ENCODE measurements at places on chromosomes 12 and 14.

- DNase-seq: no peak
- no peak overlapping the region for H3K4me3 ChIP-seq
- H3K4me1 ChIP-seq: peaks cover 46% of the 10 kb centered on the region
- peaks cover 2% of the 10 kb centered on the region for H3K36me3 ChIP-seq
These were observed 11.6 kb downstream of the VRK1 start for GRCh38 chr14:96808619-96809406.

GRCh38 chr12:6551496-6552139 lies 4.2 kb downstream of the IFFO1 start:
- peaks cover 34% of the 10 kb centered on the region for H3K4me1 ChIP-seq
- DNase-seq: no peak
- H3K36me3 ChIP-seq: peaks cover 52% of the 10 kb centered on the region
- no peak overlapping the region for H3K27ac ChIP-seq
- no peaks in the 10 kb centered on the region for H3K27me3 ChIP-seq

DNA sequence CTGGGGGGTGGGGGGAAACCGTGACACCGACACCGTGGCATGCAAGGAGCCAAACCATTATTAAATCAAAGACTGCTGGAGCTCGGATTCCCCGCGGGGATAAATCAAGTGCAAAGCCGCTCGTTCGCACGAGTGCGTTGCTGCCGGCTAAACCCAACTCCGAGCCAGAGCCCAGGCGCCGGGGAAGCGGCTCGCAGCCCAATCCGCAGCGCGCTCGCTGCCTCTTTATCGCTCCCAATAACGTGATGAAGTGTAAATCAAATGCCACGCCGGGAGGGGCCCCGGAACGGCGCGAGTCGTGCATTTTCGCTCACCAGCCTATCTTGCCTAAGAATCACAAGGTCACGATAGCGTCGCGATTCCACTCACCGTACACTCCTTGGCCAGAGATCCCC lies 1.3 kb downstream of the MDGA2 start:
- no peak for DNase-seq
- H3K27ac ChIP-seq: no peak overlapping the region
- H3K27me3 ChIP-seq: peaks cover 37% of the 10 kb centered on the region

DNA sequence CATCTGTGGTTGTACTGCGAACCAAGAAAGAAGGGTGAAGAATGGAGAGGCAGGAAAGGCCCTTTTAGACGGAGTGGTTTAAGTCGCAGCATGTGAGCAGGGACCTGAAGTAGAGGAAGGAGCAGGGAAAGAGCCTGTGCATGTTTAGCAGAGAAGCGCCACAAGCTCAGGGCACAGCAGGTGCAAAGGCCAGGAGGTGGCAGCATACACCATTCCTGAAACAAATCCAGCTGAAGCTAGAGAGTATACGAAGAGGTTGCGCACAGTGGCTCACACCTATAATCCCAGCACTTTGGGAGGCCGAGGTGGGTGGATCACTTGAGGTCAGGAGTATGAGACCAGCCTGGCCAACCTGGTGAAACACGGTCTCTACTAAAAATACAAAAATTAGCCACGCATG lies 49.9 kb downstream of the HELB start:
- H3K27me3 ChIP-seq: no peaks in the 10 kb centered on the region
- H3K27ac ChIP-seq: no peak overlapping the region
- H3K4me1 ChIP-seq: no peaks in the 10 kb centered on the region
- no peak for DNase-seq
- peaks cover 1% of the 10 kb centered on the region for H3K36me3 ChIP-seq
- H3K4me3 ChIP-seq: no peak overlapping the region

GRCh38 chr12:70711831-70712230 lies 74.6 kb upstream of the PTPRB start:
- no peak overlapping the region for H3K4me3 ChIP-seq
- H3K27ac ChIP-seq: no peak overlapping the region
- no peaks in the 10 kb centered on the region for H3K36me3 ChIP-seq
- no peaks in the 10 kb centered on the region for H3K4me1 ChIP-seq

GRCh38 chr14:68336165-68336564 lies 456.7 kb downstream of the ZFP36L1 start:
- peaks cover 80% of the 10 kb centered on the region for H3K4me1 ChIP-seq
- H3K27me3 ChIP-seq: no peaks in the 10 kb centered on the region
- no peak overlapping the region for H3K27ac ChIP-seq
- no peak overlapping the region for H3K4me3 ChIP-seq
- DNase-seq: no peak
- H3K36me3 ChIP-seq: no peaks in the 10 kb centered on the region

GRCh38 chr12:34395056-34396005 lies 373.0 kb downstream of the ALG10 start:
- no peaks in the 10 kb centered on the region for H3K4me1 ChIP-seq
- no peaks in the 10 kb centered on the region for H3K36me3 ChIP-seq
- no peak overlapping the region for H3K4me3 ChIP-seq
- H3K27ac ChIP-seq: no peak overlapping the region
- DNase-seq: peak; percentile 4

DNA sequence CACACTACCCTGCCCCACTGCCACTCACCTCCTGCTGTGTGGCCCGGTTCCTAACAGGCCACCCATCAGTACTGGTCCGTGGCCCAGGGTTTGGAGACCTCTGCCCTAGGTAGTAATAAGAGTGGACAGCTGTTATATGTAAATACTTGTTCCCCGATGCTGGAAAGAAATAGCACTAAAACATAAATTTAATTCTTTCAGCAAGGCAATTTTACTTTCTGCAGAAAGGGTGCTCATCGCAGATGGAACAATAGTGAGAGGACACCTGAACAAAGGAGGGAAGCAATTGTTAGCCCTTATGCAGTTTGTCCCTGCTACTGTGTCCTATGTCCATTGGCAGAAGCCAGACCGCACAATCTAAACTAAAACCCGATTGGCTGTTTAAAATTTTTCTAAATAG lies 5.9 kb upstream of the CYP46A1 start:
- H3K4me1 ChIP-seq: peaks cover 5% of the 10 kb centered on the region
- H3K27ac ChIP-seq: no peak overlapping the region
- peaks cover 17% of the 10 kb centered on the region for H3K27me3 ChIP-seq
- no peaks in the 10 kb centered on the region for H3K36me3 ChIP-seq
- no peak overlapping the region for H3K4me3 ChIP-seq

GRCh38 chr14:42929806-42930480 lies 1323.3 kb downstream of the LRFN5 start:
- H3K4me3 ChIP-seq: no peak overlapping the region
- no peak for DNase-seq
- no peaks in the 10 kb centered on the region for H3K4me1 ChIP-seq
- H3K27me3 ChIP-seq: no peaks in the 10 kb centered on the region
- no peak overlapping the region for H3K27ac ChIP-seq

- no peaks in the 10 kb centered on the region for H3K36me3 ChIP-seq
- DNase-seq: no peak
- H3K4me3 ChIP-seq: no peak overlapping the region
- H3K4me1 ChIP-seq: no peaks in the 10 kb centered on the region
- H3K27me3 ChIP-seq: peaks cover 22% of the 10 kb centered on the region
- H3K27ac ChIP-seq: no peak overlapping the region
These were observed 31.9 kb upstream of the CHGA start for GRCh38 chr14:92890830-92891588.

GRCh38 chr14:78933948-78934524 lies 763.9 kb downstream of the NRXN3 start:
- DNase-seq: no peak
- H3K27ac ChIP-seq: no peak overlapping the region
- H3K4me3 ChIP-seq: no peak overlapping the region
- H3K36me3 ChIP-seq: no peaks in the 10 kb centered on the region

GRCh38 chr12:114691763-114692185 lies 7.8 kb upstream of the TBX3 start:
- no peaks in the 10 kb centered on the region for H3K36me3 ChIP-seq
- no peak for DNase-seq
- H3K27me3 ChIP-seq: peaks cover 82% of the 10 kb centered on the region
- peaks cover under 1% of the 10 kb centered on the region for H3K4me1 ChIP-seq

DNA sequence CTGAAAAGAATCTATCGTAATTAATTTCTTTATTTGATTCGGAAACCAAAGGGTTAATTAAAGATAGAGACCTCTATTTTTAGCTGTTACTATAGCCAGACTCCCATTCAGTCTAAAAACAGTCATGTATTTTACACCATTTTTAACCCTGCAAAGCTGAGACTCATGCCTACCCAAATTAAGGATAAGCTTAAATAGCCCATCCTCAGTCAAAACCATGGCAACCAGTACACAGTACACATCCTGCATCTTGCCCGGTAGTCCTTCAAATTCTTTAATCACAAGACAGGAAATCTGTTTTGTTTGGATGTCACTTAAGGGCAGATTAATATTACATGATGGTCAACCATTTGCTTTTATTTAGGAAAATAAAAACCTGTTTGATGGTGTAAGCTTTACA lies 25.5 kb upstream of the KCNK10 start:
- H3K4me1 ChIP-seq: no peaks in the 10 kb centered on the region
- DNase-seq: no peak
- no peak overlapping the region for H3K27ac ChIP-seq
- H3K27me3 ChIP-seq: peaks cover 2% of the 10 kb centered on the region

DNA sequence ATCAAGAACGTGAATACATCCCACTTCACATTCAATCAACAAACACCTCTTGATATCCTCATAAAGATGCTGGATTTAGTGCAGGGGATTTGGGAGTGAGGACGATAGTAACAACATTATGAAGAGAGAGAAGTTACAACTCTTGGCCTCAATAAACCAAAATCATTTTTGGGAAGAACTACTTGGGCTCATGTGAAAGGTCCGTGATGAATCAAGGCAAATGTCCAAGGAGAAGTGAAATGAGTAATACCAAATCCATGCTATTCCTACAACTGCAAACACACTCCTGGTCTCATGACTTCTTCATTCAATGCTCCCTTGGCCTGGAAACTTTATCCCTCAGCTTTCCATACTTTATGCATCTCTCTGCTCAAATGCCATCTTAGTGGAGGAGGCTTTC lies 162.0 kb upstream of the LMNTD1 start:
- no peak overlapping the region for H3K4me3 ChIP-seq
- no peaks in the 10 kb centered on the region for H3K36me3 ChIP-seq
- peaks cover 12% of the 10 kb centered on the region for H3K4me1 ChIP-seq
- DNase-seq: no peak
- H3K27me3 ChIP-seq: peaks cover 4% of the 10 kb centered on the region

DNA sequence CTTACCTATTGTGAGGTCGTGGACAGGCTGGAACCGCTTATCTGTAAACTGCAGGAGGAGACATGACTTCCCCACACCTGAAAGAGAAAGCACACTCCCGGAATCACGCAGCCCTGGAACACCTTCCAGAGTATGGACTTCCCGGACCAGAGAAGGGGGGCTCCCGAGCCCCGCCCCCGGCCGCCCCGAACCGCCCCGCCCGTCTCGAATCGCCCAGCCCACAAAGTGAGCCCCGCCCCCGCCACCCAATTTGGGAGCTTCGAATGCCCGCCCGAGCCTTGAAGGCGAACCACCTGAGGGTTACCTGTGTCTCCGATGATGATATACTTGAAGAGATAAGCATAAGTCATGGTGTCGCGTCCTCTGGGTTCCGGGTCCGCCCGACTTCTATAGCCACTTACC lies 235 bp downstream of the RAB2B start:
- peaks cover 33% of the 10 kb centered on the region for H3K4me1 ChIP-seq
- peaks cover 51% of the 10 kb centered on the region for H3K36me3 ChIP-seq
- H3K27ac ChIP-seq: peak overlapping the region; percentile 95

GRCh38 chr12:44889926-44890325 lies 13.8 kb upstream of the NELL2 start:
- no peak for DNase-seq
- H3K27ac ChIP-seq: no peak overlapping the region
- H3K4me3 ChIP-seq: no peak overlapping the region
- no peaks in the 10 kb centered on the region for H3K4me1 ChIP-seq
- H3K36me3 ChIP-seq: no peaks in the 10 kb centered on the region
- peaks cover 4% of the 10 kb centered on the region for H3K27me3 ChIP-seq

GRCh38 chr12:67077617-67078016 lies 191.5 kb upstream of the CAND1 start:
- H3K36me3 ChIP-seq: no peaks in the 10 kb centered on the region
- H3K4me1 ChIP-seq: no peaks in the 10 kb centered on the region
- H3K27me3 ChIP-seq: peaks cover 20% of the 10 kb centered on the region
- DNase-seq: no peak
- H3K4me3 ChIP-seq: no peak overlapping the region

- H3K4me3 ChIP-seq: no peak overlapping the region
- no peak for DNase-seq
These were observed 28.0 kb upstream of the GARIN6 start for GRCh38 chr12:99619389-99620158.

- no peak overlapping the region for H3K27ac ChIP-seq
- no peaks in the 10 kb centered on the region for H3K4me1 ChIP-seq
- H3K36me3 ChIP-seq: no peaks in the 10 kb centered on the region
These were observed 247.6 kb upstream of the PWP1 start for GRCh38 chr12:107437954-107438353.

- H3K36me3 ChIP-seq: peaks cover 10% of the 10 kb centered on the region
- H3K27ac ChIP-seq: no peak overlapping the region
- peaks cover 9% of the 10 kb centered on the region for H3K4me1 ChIP-seq
- H3K27me3 ChIP-seq: no peaks in the 10 kb centered on the region
These were observed 58.2 kb upstream of the STRN3 start for GRCh38 chr14:31084385-31084784.

DNA sequence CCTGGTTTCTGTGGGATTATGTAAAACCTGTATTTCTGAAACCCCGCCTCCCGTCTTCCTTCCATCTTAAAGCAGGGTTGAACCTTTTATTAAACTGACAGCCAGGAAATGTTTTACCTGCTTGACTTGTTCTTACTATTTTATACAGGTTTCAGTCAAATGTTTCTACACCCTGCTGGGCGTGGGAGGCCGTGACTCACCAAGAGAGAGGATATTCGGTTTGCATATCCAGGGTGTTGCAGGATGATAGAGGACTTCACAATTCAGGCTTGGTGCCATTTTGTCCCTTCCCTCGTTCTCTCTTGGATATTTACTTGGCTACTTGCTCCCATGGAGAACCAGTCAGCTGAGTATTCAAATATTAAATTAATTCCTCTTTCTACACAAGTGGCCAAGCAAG lies 69.7 kb downstream of the ARF6 start:
- no peaks in the 10 kb centered on the region for H3K36me3 ChIP-seq
- H3K27ac ChIP-seq: peak overlapping the region; percentile 96
- H3K4me1 ChIP-seq: peaks cover 69% of the 10 kb centered on the region
- H3K4me3 ChIP-seq: peak overlapping the region; percentile 52
- no peak for DNase-seq
- H3K27me3 ChIP-seq: no peaks in the 10 kb centered on the region

DNA sequence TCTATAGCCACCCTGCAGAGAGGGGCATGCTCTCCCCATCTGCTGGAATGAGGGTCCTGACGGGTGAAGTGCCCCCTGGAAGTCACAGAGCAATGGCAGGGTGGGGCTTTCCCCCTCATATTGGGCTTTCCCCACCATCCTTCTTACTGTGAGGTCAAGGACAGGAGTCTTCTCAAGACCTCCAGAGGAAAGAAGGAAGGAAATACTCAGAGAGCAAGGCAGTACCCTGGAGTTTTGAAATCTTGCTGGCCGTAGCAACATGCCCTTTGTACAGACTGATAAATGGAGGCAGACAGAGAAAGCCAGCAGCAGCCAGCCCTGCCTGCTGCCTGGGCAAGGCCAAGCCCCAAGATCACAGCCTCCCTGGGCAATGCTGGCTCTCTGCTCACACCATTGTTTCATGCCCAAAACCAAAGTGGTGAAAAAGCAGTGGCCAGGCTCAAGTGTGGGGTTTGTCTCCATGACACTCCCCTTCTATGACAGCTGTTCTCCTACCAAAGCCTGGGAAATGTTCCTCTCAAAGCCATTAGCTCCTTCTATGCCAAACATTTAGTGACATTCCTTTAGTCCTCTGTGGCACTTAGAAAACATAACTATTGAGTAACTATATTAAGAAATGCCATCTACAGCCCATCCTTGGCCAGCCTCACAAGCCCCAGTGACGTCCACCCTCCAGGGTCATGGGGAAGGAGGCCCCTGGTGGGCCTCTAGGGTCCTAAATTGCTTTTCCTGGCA lies 13.2 kb upstream of the ITPK1 start:
- no peaks in the 10 kb centered on the region for H3K4me1 ChIP-seq
- no peak for DNase-seq
- H3K27ac ChIP-seq: no peak overlapping the region

Data from activated B cell treated with CpG ODN at 0.5 μM for 24 hours (primary cell).